ENCODE measurements at places on chromosomes 4 and X.

GRCh38 chr4:15584785-15585184 is 70.4 kb downstream of the FBXL5 start:
- DNase-seq = no peak

DNA sequence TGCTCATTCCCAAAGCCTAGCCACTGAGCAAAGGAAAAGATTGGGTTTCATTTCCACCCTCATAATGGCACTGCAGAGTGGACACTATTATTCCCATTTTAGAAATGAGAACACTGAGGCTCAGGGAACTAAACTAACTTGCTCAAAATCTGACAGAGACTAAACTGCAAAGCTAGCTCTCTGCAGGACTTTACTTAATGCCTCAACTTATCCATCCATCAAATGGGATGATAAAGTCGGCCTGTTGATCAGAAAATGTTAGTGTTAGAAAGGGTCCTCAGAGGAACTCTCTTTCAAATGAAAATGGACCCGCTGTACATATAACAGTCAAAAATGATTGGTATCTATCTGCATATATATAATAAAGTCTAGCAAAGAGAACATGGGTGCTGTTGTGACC is 186.8 kb downstream of the QDPR start:
- no peak for DNase-seq

DNA sequence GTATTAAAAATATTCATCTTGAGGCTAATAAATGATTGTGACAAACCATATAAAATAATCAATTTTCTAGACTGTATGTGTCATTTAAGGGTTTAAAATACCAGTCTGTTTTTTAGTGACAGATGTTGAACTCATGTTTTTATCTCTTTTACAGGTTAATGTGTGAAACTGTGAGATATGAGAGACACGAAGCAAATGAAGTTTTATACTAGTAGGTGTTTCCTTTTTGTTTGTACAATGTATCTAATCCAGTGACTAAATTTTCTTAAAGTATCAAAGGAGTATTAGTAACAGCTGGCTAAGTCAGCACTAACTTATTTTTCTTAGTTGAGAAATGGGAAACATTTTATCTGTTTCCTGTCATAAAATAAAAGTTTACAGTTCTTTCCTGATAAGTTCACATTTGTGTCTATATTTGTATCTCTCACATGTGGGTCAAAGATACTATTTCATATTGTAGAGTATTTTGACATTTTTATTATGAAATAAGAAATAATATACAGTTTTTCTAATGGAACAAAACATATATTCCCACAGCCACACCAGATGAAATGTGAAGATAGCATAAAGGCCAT is 90.3 kb downstream of the RAPGEF2 start:
- no peak for DNase-seq

- DNase-seq = no peak
Observed at GRCh38 chrX:40130207-40130606, 32.4 kb upstream of the BCOR start.

DNA sequence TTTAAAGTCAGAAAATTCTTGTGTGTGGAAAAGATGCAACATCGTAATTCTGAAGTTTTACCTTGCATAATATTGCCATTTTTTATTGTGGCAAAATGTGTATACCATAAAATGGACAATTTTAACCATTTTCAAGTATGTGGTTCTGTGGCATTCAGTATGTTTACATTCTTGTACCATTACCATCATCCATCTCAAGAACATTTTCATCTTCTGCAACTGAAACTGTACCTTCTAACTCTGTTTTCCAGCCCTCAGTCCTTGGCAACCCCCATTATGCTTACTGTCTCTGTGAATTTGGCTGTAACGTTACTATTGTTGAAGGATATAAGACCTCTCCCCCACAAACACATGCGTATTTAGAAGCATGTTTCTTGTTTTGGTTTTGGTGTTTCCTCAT is 123.2 kb downstream of the BMPR1B start:
- DNase-seq = no peak

DNA sequence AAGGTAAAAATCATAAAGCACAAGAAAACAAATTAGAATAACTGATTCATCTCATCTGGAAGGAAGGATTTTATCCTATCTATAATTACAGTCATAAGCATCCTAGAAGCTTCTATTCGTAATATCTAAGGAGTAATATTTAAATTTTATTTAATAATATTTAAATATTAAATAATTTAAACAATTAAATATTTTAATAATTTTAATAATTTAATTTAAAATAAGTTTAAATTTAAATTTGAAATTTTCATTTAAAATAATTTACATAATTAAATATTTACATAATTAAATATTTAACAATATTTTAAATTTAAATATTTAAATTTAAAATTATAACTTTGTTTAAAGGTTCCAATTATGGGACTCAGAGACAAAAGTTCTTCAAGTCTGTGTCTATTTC is 127.5 kb upstream of the GK2 start:
- DNase-seq = no peak

DNA sequence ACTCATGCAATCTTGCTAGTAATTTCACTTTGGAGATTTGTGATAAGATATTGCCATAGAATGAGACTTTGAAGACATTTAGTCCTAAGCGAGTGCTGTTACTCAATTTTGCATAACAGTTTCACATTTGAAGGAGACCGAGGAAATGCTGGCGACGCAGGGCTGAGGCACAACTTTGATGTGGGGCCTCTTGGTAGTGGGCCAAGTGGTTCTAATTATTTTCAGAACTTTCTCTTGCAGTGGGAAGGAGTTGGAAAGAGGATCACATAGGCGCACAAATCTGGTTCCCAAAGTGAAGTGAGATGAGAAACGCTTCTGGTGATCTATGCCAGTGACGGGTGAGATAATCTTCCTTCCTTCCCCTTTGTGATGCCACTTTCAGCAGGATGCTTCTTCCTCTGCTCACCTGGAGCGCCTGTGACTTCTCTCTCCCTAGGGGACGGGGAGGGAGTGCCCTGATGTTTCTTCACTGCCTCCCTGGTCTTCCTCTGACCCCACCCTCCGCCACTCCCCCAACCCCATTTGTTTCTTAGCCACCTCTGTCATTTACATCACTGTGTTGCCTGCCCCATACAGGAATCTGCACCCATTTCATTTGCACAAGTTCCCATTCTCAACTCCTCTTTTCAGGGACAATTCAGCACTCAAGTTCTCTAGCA is 138.9 kb upstream of the MID1 start:
- DNase-seq = no peak

DNA sequence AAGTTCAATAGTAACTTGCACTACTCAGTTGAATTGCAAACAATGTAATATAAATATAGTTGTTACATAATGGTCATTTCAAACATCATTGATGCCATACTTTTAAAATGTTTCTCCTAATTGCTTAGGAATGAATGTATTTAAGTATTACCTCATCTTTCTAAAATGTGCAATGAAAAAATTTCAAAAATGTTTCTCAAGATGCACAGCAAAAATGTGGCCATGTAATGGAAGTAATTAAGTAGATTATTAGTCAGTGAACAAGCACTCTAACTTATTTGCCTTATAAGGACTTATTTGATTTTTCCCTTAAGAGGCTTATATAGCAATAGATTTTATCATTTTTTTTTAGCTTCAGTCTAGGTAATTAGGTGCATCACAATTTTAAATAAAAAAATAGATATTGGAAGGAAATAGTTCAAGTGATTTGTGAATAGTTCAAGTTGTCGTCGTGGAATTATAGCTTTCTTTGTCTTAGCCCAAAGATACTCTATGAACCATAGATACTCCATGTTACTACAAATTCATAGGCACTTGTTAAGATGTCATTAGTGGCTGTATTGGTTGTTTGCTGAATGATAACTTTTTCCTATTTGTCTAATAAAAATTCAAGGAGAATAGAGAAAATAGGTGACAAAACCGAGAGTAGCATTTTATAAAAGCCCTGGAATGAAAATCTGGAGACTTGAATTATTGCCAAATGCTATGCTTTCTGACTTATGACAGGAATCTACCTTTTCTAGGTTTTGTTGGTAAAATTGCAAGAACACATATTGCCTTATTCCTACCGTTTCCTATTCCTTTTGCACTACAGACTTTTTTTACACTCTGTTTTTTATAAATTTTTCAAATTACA is 118.5 kb downstream of the TLL1 start:
- DNase-seq = no peak

- no peak for DNase-seq
Observed at GRCh38 chrX:70175338-70175737, 1.9 kb upstream of the DGAT2L6 start.

GRCh38 chr4:169106696-169107229 is 96.7 kb upstream of the CBR4 start:
- DNase-seq = no peak

GRCh38 chrX:46376246-46376885 is 168.9 kb downstream of the ZNF674 start:
- DNase-seq = peak; percentile 58

- DNase-seq = no peak
Observed at GRCh38 chr4:112302320-112303274, 5.4 kb downstream of the ALPK1 start.

GRCh38 chrX:121283921-121284320 is 236.5 kb downstream of the GLUD2 start:
- no peak for DNase-seq

- no peak for DNase-seq
Observed at GRCh38 chr4:117284736-117285135, 199.4 kb upstream of the TRAM1L1 start.

GRCh38 chrX:3962511-3963311 is 249.3 kb upstream of the PRKX start:
- peak; percentile 13 for DNase-seq

DNA sequence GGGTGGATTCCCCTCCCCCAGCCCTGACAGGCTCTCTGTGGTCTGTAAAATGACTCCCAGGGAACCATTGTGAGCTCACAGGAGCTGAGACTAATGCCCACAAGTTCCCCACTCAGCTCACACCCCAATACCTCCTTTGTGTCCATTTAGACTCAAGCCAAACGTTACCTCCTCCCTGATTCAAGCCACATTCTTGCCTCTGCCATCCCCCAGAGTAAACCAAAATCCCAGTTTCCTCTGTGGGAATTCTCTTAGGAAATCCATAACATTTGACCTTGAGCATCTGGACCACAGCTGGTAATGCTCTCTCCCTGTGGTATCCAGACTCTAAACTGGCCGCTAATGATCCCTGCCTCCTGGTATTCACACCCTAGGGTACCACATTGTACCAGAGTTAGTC is 26.3 kb upstream of the KDM5C start:
- DNase-seq = no peak

DNA sequence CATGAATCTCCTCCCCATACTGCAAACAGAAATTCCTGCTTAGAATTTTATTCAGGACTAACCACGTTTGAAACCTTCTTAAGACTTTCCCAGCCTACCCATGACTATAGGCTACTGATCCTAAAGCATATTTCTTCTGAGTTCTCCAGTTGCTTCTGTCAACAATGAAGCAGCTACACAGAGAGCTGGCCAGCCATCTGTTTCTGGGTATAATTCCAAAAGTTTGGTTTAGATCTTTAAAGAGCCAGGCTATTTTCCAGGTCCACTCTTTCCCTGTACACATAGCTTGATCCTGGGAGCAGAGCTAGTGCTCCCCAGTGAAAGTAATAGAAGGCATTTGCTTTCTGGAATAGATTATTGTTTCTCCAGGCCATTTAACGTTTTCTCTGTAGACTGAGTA is 4.0 kb upstream of the ITM2A start:
- DNase-seq = no peak
